ENCODE measurements at places on chromosomes 16 and 17.
A peak's percentile ranks its signal among the peaks of the same experiment; 100 is the strongest.

DNA sequence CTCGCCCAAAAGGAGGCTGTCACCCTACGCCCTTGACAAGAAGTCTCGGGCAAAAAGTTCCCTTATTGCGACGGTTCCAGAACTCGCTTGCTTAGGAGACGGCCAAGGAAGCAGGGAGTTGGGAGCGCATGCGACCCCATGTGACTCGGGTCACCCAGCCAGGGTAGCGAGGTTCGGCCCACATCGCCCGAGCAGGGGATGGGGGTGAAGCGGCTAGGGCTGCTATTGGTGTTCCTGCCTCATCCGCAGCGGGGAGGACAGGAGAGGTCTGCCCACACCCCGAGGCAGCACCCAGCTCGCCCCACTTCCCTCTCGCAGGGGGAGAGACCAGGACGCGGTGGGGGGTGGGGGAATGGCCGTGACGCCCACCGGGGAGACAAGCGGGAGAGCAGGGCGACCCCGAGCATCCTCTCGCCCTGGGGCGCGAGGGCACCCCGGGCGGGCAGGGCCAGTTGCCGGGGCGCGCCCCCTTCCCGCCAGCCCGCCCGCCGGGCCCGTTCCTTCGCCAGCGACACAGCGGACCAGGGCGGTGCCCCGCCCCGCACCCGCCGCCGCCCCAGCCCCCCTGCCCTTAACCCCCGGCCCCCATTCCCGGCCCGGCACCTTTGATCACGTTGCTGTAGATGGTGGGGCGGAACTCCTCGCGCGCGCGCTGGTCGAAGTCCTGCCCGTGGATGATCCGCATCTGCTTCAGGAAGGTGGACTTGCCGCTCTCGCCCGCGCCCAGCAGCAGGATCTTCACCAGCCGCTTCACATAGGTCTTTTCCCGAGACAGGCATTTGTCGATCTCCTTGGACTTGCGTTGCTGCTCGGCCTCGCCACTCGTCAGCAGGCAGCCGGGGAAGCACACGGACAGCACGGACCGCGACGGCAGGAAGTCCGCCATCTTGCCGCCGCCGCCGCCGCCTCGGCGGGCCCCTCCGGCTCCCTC, 567 bp downstream of the GNA13 start:
- no peak for DNase-seq

GRCh38 chr16:48481211-48481610, 96.0 kb upstream of the SIAH1 start:
- no peak for DNase-seq

- DNase-seq, result no peak
Observed at GRCh38 chr17:73436954-73437353, 125.2 kb upstream of the CDC42EP4 start.

- DNase-seq, result no peak
Observed at GRCh38 chr17:77636835-77637817, 321.4 kb upstream of the TNRC6C start.

GRCh38 chr16:86016201-86016965, 117.4 kb downstream of the IRF8 start:
- DNase-seq, result no peak

DNA sequence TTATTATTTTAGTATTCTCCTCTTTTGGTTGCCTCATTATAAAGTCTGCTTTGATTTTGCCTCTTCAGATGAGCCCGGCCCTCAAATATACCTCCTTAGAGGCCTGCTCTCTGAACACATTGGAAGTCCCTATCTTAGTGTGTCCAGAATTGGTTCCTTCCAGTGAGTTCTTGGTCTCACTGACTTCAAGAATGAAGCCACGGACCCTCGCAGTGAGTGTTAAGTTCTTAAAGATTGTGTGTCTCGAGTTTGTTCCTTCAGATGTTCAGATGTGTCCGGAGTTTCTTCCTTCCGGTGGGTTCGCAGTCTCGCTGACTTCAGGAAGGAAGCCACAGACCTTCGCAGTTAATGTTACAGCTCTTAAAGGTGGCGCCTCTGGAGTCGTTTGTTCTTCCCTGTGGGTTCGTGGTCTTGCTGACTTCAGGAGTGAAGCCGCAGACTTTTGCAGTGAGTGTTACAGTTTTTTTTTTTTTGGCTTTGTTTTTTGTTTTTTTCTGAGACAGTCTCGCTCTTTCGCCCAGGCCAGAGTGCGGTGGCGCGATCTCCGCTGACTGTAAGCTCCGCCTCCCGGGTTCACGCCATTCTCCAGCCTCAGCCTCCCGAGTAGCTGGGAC, 45.8 kb upstream of the NOS2 start:
- no peak for DNase-seq

DNA sequence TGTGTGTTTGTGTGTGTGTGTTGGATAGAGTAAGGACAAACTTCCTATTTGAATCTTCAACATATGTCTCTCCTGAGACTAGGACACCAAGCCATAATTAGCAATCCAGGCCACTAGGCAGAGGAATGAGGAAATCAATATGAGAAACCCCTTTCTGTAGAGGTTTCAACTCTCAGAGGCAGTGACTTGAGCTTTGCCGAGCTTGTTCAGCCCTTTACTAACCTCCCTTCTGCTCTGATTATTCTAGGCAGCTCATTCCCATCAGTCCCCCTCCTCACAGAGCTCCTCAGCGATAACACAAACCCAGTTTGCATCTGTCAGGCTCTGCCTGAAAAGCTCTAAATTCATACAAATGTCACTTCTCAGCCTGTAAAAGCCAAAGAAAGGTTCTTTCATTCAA, 1030.3 kb downstream of the CDH8 start:
- DNase-seq, result no peak

- DNase-seq, result no peak
Observed at GRCh38 chr17:35612924-35613521, 25.9 kb downstream of the AP2B1 start.

DNA sequence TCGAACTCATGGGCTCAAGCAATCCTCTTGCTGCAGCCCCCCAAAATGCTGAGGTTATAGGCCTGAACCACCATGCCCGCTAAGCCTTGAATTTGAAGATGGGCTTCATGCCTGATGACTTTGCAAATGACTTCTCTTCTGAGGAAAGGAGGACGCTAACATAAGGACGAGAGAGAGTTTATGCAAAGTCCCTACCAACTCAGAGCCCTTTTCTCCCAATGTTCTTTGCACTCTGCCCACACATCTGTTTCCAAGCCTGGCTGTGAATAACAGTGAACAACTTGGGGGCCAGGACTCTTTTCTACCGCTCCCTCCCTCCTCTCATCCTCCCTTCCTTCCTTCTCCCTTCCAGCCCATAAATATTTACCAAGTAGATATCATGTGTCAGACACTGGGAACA, 8.5 kb upstream of the NPIPB2 start:
- no peak for DNase-seq

DNA sequence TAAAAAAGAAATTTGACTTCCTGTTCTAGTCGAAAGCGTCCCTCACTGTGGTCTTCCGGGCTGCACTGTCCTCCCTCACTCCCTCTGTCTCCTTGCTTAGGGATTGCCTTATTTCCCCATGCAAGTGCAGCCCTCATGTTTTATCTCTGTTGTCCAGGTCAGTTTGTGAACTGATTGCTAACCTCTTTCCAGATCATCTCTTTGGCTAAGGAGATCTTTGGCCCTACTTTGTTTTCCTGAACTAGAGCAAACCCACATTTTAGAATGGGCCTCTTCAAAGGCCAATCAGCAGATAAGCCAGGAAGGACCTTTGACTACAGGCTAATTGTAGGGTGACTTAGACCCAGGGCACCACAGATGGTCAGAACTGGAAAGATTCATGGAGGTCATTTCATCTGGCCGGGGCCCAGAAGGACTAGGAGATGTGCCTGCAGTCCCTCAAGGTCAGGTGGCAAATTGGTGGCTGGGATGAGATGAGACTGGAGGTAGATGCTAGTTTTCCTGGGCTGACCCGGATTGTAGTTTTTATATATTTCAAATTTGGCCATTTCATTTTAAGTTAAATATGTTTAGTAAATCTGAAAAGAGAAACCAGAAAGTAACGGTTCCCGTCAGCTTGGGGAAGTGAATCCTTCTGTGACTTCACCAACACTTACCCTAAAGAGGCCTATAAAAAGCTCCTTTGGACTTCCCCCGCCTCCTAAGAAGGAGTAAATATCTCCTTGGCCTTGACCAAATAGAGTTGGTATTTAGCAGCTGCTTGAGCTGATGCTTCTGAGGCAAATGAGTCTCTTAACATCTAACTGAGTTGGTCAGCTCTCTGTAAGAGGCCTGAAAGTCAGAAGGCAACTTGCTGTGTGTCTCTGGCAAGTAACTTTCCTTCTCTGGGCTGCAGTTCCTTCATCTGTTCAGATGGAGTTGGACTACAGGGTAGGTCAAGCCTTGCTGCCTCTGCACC, 6.2 kb upstream of the SLC25A19 start:
- no peak for DNase-seq

GRCh38 chr17:72282439-72283029, 161.7 kb downstream of the SOX9 start:
- no peak for DNase-seq

DNA sequence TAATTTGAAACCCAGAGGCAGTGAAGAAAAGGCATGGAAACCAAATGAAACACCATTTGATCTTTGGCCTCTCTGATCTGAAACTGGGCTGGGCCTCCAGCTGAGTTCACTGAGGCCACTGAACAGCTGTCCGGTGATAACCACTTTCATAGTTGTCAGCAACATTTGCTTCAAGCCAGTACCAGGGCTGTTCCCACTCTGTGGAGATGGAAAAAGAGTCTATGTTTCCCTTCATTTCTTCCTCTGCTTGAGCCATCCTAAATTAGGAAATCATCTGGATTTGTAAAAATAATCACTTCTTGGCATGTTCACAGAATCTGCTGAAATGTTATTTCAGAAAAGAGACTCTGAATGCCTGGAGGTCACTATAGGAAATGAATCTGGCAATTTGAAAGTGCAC, 119.3 kb downstream of the STX8 start:
- no peak for DNase-seq

GRCh38 chr16:87337262-87337771, 20.1 kb upstream of the C16orf95 start:
- DNase-seq, result no peak

GRCh38 chr16:65392806-65393565, 271.1 kb upstream of the CDH11 start:
- DNase-seq, result no peak

DNA sequence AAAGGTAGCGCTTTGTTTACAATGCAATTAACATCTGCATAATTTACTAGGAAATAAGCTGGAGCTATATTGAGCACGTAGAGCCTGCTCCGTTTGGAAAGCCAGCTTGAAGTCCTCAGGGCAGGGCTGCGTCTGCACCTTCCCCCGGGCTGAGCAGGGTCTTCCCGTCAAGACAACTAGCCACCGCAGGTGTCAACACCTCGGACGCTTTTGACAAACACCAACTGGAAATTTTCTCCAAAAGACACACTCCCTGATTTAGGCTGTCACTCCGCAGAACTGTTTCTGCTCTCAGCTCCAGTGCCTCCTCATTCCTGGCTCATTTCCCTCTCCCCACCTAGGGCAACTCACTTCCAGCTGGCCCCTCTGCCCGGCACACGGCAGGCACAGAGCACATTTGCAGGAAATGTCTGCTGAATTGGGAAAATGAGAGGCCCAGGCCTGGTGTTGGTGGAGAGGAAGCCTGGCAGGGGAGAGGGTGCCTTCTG, 170.3 kb downstream of the MAF start:
- no peak for DNase-seq

DNA sequence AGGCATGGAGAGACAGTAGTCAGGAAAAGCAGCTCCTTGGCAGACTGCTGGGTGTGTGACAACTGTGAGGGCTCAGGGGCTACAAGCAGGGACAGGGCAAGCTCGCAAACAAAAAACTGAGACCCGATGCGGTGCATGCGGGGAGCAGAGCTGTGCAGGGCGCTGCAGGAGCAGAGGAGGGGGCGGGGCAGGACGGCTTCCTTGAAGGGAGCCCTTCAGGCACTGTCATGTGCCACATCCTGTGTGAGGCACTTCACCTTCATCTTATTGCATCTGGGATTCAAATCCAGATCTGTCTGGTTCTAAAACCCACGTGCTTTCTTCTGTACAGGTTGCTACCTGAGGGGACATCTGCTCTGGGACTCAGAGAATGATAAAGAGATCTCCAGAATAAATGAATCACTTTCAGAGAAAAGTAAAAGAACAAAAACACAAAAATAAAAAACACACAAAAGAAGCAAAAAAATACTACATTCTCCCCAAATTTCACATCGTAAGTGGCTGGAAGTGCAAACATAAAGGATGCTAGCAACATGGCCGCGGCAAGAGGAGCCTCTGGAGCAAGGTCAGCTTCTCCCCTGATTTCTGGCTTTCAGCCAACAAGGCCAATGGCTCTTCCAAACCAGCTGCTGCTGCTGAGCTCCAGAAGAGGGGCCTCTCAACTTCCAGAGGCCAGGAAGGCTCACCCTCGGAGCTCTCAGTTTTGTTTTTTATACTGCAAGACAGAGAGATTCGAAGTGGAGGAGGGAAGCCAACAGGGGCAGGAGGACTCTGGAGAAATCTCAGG, 14.2 kb downstream of the LYRM9 start:
- DNase-seq, result no peak

- DNase-seq, result no peak
Observed at GRCh38 chr17:77417575-77417974, 276.8 kb downstream of the SEC14L1 start.

GRCh38 chr16:64864232-64864809, 257.5 kb downstream of the CDH11 start:
- peak; percentile 93 for DNase-seq

- no peak for DNase-seq
Observed at GRCh38 chr16:53530046-53530445, 27.0 kb upstream of the AKTIP start.

DNA sequence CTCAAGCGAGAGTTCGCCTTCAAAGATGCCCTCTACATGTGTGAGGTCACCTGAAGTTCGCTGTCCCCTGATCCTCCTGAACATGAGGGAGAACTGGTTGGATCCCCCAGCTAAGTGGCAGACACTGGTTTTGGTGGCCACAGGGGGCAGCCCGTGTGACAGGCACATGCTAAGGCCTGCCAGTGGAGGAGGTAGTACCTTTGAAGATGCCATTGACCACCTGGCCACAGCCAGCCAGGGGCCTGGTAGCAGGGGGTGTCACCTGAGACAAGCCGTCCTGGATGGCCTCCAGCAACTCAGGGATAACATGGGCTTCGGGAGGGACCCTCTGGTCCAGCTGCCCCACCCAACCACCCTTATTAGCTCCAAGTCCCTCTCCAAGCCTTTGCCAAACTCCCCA, 7.3 kb upstream of the ALDH3A1 start:
- DNase-seq, result no peak

GRCh38 chr17:9408868-9409829, 166.5 kb downstream of the STX8 start:
- DNase-seq, result no peak

- DNase-seq, result no peak
Observed at GRCh38 chr16:83031524-83031923, 404.8 kb downstream of the CDH13 start.

DNA sequence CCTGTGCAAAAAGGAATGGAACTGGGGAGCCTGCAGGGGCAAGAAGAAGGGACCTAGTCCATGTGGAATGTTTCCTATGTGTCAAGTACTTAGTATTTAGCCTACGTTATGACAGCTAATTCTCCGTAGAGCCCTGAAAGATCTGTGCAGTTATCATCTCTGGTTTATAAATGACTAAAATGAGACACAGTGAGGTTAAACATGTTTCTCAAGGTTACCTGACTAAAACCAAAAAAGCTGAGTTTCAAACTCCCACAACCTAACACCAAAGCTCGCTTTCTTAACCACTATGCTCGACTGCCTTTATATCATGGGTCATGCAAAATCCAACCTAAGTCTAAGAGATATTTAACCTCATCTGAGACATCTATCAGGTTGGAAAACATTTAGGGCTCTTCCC, 53.3 kb upstream of the CCL2 start:
- DNase-seq, result no peak
